NCI-H2107 (cell line): ENCODE measurements at places on chromosomes 5 and 9.

DNA sequence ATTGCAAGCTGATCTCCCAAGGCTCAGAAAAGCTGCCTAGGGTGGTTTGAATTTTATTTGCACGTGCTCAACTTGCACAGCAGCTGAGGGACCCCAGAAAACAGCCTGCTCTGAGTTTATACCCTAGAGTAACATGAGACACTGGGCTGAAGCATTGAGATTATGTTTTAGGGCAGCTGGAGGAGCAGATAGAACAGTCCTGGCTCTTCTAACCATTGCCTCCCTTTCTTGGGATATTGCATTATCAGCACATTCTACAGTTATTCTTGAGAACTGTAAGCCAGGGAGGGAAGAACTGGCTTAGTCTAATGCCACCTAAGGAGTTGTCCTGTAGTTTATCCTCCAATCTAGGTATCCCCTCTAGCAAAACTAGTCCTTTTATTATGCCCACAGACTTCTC is 10.3 kb downstream of the SMC2 start:
- no peak for DNase-seq

GRCh38 chr9:13606586-13606985 is 327.1 kb upstream of the MPDZ start:
- no peak for DNase-seq

DNA sequence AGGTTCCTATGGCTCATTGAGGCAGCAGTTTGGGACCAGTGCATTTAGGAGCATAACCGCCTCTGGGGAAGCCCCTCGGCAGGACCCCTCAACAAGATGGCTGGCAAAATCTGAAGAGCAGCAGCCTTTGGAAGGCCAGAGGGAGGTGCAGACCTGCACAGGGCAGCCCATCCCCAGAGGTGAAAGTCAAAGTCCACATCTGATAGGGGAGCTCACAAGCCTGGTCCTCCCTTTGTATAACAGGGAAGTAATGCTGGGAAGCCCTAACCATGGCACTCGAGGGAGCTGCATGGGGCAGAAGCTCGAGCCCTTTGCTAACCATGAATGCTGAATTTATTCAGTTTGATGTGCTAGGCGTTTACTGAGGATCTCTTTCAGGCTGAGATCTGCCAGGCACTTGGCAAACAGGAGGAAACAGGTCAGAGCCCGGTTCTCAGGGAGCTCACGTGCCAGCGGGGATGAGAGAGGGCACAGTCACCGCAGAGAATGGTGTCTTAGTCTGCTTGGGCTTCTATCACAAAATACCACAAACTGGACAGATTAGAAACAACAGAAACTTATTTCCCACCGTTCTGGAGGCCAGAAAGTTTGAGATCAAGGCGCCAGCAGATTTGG is 114.1 kb downstream of the GABBR2 start:
- no peak for DNase-seq

- no peak for DNase-seq
Observed at GRCh38 chr5:53068291-53068836, 41.2 kb downstream of the MOCS2 start.
